Dermis microvascular lymphatic vessel endothelial cell (primary cell): ENCODE measurements at places on chromosomes 12 and 14. TPM values are rescaled to one million over a fixed set of nuclear protein-coding genes. Genes with fewer than 3 reads are reported as not detected.

The LMNTD1 gene
- total RNA-seq = under 0.01 and 0.13 TPM in 2 replicates

The VPS33A gene
- total RNA-seq = 15.3 and 15.4 TPM in 2 replicates

The ERC1 gene
- total RNA-seq = 18.4 and 29.2 TPM in 2 replicates

The CDC42BPB gene
- 89.3 and 127 TPM in 2 replicates for total RNA-seq

The DIP2B gene
- 24.8 and 32.7 TPM in 2 replicates for total RNA-seq

The MTA1 gene
- 23.5 and 31.7 TPM in 2 replicates for total RNA-seq

The GDF11 gene
- total RNA-seq = 1.3 TPM in 2 replicates

The PTCSC3 gene
- total RNA-seq = not detected in 2 replicates

The CPNE6 gene
- total RNA-seq = not detected in 2 replicates

The TAS2R14 gene
- 0.90 and 1.0 TPM in 2 replicates for total RNA-seq

The SLC25A47 gene
- under 0.01 TPM in 1 of 2 replicates, not detected in the other for total RNA-seq

The SLC6A15 gene
- 4.7 and 7.7 TPM in 2 replicates for total RNA-seq

The B4GALNT3 gene
- under 0.01 TPM in 2 replicates for total RNA-seq

The SPIC gene
- total RNA-seq = not detected in 2 replicates

The RHEBL1 gene
- total RNA-seq = 1.9 and 2.2 TPM in 2 replicates

The CYP46A1 gene
- 0.13 TPM in 2 replicates for total RNA-seq

The GPRC5A gene
- total RNA-seq = 0.89 and 1.8 TPM in 2 replicates

The A2ML1 gene
- not detected in 2 replicates for total RNA-seq

The PNN gene
- 9.4 and 10.2 TPM in 2 replicates for total RNA-seq

The CRIP1 gene
- 0.38 and 0.90 TPM in 2 replicates for total RNA-seq

The SRRM4 gene
- not detected in 2 replicates for total RNA-seq

The VDR gene
- total RNA-seq = under 0.01 TPM in 2 replicates

The STAC3 gene
- 0.13 TPM in 2 replicates for total RNA-seq

The CMTM5 gene
- not detected in 2 replicates for total RNA-seq

The CLECL1 gene
- not detected in 2 replicates for total RNA-seq

The LRTM2 gene
- not detected in 2 replicates for total RNA-seq

The SIX1 gene
- under 0.01 TPM in 1 of 2 replicates, not detected in the other for total RNA-seq

The PIK3C2G gene
- total RNA-seq = 0.51 and 1.6 TPM in 2 replicates

The APOF gene
- not detected in 2 replicates for total RNA-seq

The SLC2A14 gene
- total RNA-seq = under 0.01 TPM in 2 replicates

The OR10A7 gene
- total RNA-seq = not detected in 2 replicates

The NTS gene
- total RNA-seq = 0.26 and 0.89 TPM in 2 replicates

The MANSC4 gene
- not detected in 2 replicates for total RNA-seq

The RNFT2 gene
- 0.63 and 1.9 TPM in 2 replicates for total RNA-seq

The PTGR2 gene
- 0.76 and 1.7 TPM in 2 replicates for total RNA-seq

The LRRC43 gene
- total RNA-seq = 1.1 and 1.5 TPM in 2 replicates

The GALNT9 gene
- under 0.01 TPM in 1 of 2 replicates, not detected in the other for total RNA-seq

The RAB5B gene
- total RNA-seq = 37.2 and 46.9 TPM in 2 replicates
